Memory B cell (primary cell): ENCODE measurements at places on chromosomes 11 and 22.

DNA sequence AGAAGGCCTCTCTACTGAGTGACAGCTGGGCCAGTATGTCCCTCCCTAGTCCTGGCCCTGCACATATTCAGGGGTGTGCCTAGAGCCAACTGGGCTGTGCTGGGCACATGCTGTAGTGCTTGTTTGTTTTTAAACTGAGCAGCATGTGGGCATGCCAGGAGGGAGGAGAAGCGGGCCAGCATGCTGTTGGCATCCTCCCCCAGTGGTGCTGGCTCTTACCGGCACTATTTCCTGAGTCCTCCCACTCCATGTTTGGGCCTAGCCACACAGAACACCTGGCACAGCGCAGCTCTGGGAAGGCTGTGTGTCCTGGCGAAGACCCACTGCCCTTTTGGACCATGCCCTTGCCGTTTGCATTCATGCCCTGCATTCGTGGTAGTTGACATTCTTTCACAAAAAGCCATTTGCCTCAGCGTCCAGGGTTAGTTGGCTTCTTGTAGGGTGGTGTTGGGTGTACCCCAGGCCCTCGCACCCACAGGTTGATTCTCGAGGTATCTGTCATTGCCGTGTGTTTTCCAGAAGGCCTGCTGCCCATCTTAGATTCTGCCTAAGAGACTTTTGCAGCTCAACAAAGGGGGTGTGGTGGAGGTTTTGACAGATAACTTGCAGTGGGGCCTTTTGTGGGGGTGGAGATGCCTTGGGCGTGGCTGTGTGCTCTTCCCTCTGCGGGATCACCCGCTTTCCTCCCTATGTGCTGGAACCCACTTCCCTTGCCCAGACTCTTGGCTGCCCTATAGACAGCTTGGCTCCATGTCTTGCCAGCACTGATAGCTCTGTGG is 13.6 kb downstream of the DGCR8 start:
- H3K36me3 ChIP-seq, result peaks cover 42% of the 10 kb centered on the region
- H3K4me1 ChIP-seq, result no peaks in the 10 kb centered on the region
- DNase-seq, result no peak
- H3K4me3 ChIP-seq, result no peak overlapping the region
- H3K27me3 ChIP-seq, result no peaks in the 10 kb centered on the region

GRCh38 chr11:69352715-69353319 is 58.9 kb downstream of the MYEOV start:
- no peak overlapping the region for H3K27ac ChIP-seq
- no peaks in the 10 kb centered on the region for H3K4me1 ChIP-seq
- H3K27me3 ChIP-seq, result peaks cover 15% of the 10 kb centered on the region
- H3K36me3 ChIP-seq, result peaks cover 5% of the 10 kb centered on the region

DNA sequence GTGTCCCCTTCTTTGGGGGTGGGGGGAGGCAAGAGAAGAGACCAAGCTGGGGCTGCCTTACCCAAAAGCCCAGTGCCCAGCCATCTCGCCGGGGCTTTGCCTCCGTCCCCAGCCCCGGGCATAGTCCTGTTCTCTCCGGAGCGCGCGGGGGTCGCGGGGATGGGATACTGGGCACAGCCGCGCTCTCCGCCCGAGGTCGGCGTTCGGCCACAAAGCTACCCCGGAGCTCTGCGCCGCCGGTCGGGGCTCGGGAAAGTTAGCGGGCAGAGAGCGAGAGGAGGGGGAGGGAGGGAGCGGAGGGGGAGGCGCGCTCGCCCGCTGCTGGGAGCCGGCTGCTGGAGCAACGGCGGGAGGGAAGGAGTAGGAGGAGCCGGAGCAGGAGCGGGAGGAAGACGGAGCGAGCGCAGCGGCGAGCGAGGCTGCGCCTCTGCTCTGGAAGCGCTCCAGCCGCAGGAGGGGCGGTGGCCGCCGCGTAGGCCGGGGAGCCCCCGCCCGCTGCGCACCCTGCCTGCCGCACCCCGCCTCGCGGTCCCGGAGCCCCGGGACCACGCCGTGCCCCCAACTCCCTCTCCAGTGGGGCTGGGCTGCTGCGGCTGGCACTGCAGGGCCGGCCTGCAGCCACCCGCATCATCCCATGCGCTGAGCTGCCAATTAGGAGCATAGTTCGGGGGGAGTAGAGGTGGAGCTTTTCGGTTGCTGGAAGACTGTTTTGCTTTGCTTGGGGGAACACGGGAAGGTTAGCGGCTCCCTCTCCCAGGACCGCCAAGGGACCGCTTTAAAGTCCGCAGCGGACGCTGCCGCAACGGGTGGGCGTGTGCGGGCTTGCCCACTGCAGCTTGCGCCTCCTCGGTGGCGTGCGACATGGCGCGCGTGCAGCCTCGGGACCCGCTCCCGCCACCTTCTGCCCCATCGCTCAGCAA is at the start of gene SCN4B:
Gene SCN4B, minus strand, starts transcription at position 272 of the 920 bp plus-strand sequence. Its CDS starts 150 bp downstream, at position 122.
- peaks cover 6% of the 10 kb centered on the region for H3K4me1 ChIP-seq
- H3K4me3 ChIP-seq, result peak within 1 kb of the TSS; percentile 55
- DNase-seq, result no peak
- H3K36me3 ChIP-seq, result no peaks in the 10 kb centered on the region
- H3K27ac ChIP-seq, result no peak within 1 kb of the TSS
- peaks cover 32% of the 10 kb centered on the region for H3K27me3 ChIP-seq

GRCh38 chr22:19019029-19019678 is 83.1 kb upstream of the PRODH start:
- no peak for DNase-seq
- H3K36me3 ChIP-seq, result no peaks in the 10 kb centered on the region
- peaks cover 8% of the 10 kb centered on the region for H3K27me3 ChIP-seq
- no peak overlapping the region for H3K27ac ChIP-seq
- no peaks in the 10 kb centered on the region for H3K4me1 ChIP-seq
- H3K4me3 ChIP-seq, result no peak overlapping the region

- no peak overlapping the region for H3K27ac ChIP-seq
- no peaks in the 10 kb centered on the region for H3K4me1 ChIP-seq
- H3K4me3 ChIP-seq, result no peak overlapping the region
- no peak for DNase-seq
- H3K27me3 ChIP-seq, result peaks cover 8% of the 10 kb centered on the region
- H3K36me3 ChIP-seq, result peaks cover 2% of the 10 kb centered on the region
Measured at GRCh38 chr11:58330861-58331260, 28.0 kb downstream of the OR5B17 start.

DNA sequence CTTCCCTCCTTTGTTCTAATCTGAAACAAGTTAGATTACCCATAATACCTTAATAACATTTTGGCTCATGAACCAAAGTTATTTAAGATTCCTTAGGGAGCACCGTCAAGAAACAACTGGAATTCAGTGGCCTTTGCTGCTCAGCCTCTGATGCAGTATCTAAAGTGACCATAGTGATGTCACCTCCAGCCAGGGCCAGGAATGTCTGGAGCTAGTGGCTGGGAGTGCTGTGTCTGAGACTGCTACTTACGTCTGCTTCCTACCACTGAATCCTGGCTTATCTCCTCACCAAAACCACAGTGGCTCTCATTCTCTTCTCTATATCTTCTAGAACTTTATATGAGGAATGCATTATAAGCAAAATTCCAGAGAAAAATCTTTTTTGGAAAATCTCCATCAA is 658.0 kb downstream of the DLG2 start:
- H3K4me3 ChIP-seq, result no peak overlapping the region
- no peak overlapping the region for H3K27ac ChIP-seq
- no peaks in the 10 kb centered on the region for H3K36me3 ChIP-seq
- H3K4me1 ChIP-seq, result no peaks in the 10 kb centered on the region

- no peak for DNase-seq
- H3K4me3 ChIP-seq, result no peak overlapping the region
- no peak overlapping the region for H3K27ac ChIP-seq
Measured at GRCh38 chr22:49636649-49637048, 191.0 kb downstream of the BRD1 start.

DNA sequence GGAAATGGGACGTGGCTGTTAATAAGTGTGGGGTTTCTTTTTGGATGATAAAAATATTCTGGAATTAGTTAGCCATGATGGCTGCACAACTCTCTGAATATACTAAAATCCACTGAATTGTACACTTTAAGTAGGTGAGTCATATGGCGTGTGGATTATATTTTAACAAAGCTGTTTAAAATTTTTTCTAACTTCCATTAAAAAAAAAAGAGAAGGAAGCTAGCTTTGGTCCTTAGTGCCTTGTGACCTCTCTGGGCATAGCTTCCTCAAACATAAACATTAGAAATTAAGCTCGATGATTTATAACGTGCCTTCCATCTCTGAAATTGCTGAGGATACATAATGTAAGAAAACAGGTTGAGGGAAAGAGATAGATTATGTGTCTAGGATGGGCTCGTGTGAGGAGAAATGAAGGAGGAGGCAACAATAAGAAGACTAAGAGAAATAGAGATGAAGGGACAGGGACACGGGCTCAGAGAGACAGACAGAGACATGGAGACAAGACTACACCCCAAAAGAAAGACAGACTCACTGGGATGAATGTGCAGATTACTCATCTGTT is 20.0 kb downstream of the IRAG1 start:
- no peak for DNase-seq
- H3K27me3 ChIP-seq, result peaks cover 29% of the 10 kb centered on the region
- no peak overlapping the region for H3K4me3 ChIP-seq
- peaks cover 19% of the 10 kb centered on the region for H3K4me1 ChIP-seq
- no peak overlapping the region for H3K27ac ChIP-seq

GRCh38 chr22:39182478-39183030 is 30.1 kb upstream of the CBX7 start:
- no peak overlapping the region for H3K4me3 ChIP-seq

GRCh38 chr22:20903093-20903492 is 14.1 kb upstream of the CRKL start:
- no peaks in the 10 kb centered on the region for H3K27me3 ChIP-seq
- no peak overlapping the region for H3K27ac ChIP-seq
- no peaks in the 10 kb centered on the region for H3K4me1 ChIP-seq
- no peak for DNase-seq

DNA sequence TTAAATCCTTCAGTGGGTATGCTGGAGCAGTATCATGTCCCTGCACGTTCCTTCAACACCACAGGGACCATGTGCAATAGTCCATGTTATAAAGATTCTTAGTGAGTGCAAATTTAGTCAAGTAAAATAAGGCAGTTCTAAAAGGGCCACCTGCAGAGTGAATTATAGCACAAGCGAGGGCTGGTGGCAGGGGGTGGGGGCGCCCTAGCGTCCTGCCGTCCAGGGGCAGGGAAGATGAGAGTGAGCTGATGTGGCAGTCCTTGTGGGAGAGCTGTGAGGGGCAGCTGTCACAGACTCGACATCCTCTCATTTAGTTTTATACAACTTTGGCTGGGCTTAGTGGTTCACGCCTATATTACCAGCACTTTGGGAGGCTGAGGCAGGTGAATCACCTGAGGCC is 29.1 kb downstream of the FAM118A start:
- H3K27ac ChIP-seq, result no peak overlapping the region
- DNase-seq, result no peak
- H3K4me1 ChIP-seq, result no peaks in the 10 kb centered on the region

DNA sequence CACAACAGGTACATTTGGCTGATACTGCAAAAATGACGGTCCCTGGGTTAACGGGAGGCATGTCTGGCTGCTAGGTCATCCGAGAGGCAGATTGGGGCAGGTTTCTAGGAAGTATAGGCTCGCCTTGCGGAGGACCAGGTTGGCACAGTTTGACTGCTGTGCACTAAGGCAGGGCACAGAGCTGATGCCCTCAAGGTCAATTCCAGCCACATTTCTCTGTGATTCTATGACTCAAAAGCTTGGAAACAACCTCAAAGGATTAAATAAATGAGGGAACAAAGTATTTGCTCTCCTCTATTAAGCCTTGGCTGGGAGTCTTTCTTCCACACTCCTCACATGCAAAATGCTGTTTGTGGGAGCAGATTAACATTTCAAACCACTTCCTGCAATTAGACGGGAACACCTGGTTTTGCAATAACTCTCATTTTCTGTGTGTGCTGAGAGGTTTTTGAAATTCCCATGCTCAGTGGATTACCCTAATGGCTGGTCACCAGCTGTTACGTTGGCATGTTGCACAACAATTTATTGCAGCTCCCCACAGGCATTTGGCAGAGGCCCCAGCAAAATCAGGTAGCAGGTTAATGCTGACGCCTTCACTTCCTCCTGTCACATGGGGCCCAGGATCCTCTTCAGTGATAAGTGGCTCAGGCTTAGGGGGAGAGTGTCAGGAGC is 61.0 kb upstream of the PLET1 start:
- peaks cover 3% of the 10 kb centered on the region for H3K4me1 ChIP-seq
- no peak overlapping the region for H3K27ac ChIP-seq
- no peak overlapping the region for H3K4me3 ChIP-seq
- peaks cover 4% of the 10 kb centered on the region for H3K36me3 ChIP-seq
- no peak for DNase-seq

DNA sequence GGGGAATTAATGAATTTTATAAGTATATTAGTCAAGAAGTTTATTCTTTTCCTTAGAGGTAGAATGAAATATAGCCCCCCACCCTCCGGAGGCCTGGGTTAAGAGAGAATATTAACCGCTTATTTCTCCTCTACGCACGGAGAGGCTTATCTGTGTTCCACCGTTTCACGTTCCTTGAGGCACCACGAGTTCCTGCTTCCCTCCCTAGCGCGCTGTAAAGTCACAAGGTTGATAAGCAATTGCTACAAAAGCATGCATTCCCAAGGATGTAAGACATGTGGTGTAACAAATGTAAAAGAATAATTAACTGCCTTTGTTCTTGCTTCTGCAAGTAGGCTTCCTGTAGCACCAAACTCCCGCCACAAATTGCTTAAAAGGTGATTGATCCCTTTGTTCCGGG is 1.5 kb upstream of the ANKRD42 start:
- peak overlapping the region; percentile 97 for H3K27ac ChIP-seq
- H3K4me3 ChIP-seq, result no peak overlapping the region
- peaks cover 4% of the 10 kb centered on the region for H3K36me3 ChIP-seq
- no peaks in the 10 kb centered on the region for H3K27me3 ChIP-seq
- H3K4me1 ChIP-seq, result peaks cover 30% of the 10 kb centered on the region

DNA sequence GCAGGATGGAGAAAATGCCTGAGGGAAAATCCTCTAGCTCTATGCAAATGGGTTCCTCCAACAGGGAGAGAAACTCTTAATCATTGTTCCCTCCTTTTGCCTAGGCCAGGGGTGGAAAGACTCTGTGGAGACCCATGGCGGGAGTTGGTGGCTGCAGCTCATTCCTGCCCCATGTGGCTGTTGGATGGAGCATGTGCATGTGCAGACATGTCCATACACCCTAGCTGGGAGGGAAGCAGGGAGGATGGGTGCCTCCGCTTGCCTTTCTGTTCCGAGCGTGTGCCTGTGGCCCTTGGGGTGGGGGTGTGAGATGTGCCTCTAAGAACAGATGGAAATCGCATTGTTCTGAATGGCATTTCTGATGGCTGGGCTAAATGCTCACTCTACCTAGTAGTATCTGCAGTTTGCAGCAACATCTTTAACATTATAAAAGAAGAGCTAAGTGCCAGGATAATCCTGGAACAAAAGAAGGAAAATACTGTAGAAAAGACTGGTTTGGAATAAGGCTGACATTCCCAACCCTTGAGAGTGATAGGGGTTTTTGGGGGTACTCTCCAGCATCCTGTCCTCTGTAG is 31.7 kb downstream of the METTL15 start:
- H3K27ac ChIP-seq, result no peak overlapping the region
- peaks cover 29% of the 10 kb centered on the region for H3K36me3 ChIP-seq
- no peaks in the 10 kb centered on the region for H3K27me3 ChIP-seq
- no peak overlapping the region for H3K4me3 ChIP-seq
- DNase-seq, result no peak
